ENCODE measurements at places on chromosomes 2 and 18.

DNA sequence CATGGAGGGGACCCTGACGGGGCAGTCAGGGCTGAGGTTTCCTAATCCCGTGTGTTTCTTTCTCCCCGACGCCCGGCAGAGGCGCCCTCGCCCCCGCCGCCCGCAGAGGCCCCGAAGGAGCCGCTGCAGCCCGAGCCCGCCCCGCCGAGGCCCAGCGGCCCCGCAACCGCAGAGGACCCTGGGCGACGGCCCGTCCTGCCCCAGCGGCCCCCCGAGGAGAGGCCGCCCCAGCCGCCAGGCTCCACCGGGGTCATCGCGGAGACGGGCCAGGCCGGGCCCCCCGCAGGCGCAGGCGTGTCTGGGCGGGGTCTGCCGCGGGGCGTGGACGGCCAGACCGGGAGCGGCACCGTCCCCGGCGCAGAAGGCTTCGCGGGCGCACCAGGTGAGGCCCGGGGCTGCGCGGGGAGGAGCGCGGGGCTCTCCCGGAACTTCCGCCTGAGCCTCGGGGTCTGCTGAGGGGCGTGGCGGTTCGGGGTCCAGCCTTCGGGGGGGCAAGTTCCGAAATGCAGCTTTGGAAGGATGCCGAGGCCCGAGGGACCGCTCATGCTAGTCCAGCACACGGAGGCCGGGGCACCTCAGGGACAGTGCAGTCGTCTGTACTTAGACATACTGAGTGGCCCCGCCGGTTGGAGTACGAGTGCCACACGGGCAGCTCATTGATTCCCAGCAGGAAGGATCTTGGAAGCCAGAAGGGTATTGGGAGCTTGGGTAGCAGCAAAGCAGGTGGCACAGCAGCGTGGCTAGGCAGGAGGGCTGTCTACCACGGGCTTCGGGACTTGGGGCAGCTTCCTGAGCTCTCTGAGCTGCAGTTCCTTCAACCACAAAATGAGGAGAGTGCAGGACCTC, 60.1 kb downstream of the EMILIN2 start:
- no peak for DNase-seq

DNA sequence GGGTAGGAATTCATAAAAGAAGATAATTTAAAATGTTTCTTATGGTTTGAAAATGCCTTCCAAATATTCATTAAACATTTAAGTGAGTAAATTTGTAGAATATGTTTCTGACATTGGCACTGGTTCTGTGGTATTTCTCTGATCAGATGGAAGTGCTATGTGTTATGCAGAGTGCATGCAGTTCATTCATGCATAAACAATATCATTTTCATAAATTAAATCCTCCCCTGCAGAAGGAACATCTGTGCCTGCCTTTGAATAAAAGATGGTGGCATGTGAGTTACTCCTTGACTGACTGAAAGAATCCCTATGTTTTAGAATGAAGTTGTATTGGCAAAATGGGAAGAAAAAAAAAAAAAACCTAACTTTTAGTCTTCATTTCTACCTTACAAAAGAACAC, 5.9 kb downstream of the NEUROD1 start:
- no peak for DNase-seq

GRCh38 chr2:106058469-106059137, 135.5 kb downstream of the UXS1 start:
- DNase-seq = no peak

DNA sequence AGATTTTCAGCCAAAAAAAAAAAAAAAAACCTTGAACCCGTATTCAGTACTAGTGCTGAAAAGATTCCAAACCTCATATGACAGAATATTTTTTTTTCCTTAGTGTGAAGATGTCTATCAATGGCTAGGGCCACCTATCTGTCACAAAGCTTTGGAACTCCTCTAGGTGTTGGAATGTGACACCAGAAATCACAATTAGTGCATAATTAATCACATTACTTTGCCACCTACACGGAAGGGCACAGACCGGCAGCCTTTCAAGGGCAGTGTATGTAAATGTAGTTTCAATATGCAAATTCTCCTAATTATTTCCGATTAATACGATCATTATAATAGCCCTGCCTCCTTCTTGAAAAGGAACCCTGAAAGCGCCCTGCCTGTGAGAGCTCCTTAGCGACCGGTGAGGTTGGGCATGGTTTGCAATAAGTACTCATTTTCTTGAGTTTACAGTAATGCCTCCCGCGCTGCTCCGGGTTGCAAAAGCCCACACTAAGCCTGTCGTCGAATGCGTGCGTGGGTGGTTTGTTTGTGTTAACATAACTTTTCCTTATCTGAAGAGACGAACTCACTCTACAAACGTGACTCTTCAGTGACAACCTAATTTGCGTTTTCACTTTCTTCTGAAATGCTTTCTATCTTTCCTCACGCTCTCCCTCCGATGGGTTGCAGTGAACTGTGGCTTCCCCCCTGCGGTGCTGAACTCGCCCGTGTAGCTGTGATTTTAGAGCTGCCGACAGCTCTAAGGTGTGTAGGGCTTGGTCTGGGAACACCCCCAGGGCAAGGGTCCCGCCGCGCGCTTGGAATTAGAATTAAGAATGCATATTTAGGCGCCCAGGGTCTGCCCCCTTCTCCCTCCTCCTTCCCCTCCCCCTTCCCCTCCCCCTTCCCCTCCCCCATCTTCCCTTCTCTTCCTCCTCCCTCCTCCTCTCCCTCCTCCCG, 765 bp upstream of the ID2 start:
- DNase-seq = peak; percentile 6

DNA sequence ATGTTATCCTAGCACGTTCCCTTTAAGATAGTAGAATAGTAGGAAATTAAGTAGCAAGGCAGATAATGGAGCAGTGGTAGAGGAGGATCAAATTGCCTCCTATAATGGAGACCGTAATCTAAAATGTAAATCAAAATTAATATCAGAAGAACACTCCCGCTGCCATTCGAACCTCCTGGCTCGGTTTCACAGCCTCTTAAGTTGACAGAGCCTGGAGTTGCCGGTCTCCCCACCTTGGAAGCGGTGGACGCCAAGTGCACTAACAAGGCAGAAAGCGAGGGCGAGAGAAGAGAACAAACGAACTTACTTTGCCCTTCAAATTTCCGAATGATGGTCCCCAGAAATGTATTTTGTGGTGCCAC, 450 bp downstream of the KCNH7 start:
- DNase-seq = no peak

DNA sequence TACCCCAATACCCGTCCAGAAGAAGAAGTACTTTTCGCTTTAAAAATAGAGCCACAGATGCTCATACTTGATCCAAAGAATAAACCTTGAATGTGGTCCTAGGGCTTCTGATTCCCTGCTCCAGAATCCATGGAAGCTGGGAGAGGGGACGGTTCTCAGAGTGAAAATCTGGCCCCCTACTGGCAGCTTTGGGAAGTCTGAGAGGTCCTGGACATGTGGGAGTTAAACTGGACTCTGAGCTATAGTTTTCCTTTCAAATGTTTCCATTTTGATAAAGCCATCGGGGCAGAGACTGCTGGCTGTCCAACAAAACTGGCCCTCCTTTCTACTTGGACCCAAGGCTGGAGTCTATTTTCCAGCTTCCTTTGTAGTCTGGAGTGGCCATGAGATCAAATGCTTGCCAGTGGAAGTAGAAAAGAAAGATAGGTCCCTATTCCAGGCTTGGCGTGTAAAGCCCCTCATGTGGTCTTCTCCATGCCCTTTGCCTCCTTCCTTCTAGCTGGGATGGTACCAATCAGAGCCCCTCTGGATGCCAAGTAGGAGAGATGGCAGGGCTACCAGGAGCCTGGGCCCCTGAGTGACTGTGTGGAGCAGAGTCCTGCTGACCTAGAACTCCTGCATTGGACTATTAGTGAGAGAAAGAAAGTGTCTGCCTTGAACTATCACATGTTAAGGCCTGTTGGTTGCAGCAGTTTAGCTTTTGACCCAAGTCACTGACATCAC, 37.7 kb upstream of the TBC1D8 start:
- no peak for DNase-seq

GRCh38 chr2:11344342-11344955, at the start of gene ROCK2:
Gene ROCK2, minus strand, starts transcription at chr2:11344636. Its CDS starts 500 bp downstream, at chr2:11344136.
- DNase-seq = peak; percentile 51

- no peak for DNase-seq
Measured at GRCh38 chr2:7272210-7272609, 355.0 kb downstream of the RNF144A start.

DNA sequence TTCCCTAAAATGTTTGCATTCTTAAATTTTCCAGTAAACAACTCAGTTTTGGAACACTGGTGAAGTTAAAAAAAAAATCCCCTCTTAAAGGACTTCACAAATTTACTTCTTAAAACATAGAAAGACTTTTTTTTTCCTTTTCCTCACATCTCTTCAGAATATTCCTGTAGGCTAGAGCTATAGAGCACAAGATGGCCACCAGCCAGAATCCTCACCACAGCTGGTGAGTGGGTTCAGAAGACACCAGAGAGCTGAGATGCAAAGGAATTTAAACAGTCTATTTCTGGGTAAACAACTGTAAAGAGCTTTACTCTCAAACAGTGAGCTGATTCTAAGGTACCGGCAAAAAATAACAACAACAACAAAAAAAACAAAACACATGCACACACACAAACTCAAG, 252.8 kb downstream of the LRP1B start:
- DNase-seq = no peak

DNA sequence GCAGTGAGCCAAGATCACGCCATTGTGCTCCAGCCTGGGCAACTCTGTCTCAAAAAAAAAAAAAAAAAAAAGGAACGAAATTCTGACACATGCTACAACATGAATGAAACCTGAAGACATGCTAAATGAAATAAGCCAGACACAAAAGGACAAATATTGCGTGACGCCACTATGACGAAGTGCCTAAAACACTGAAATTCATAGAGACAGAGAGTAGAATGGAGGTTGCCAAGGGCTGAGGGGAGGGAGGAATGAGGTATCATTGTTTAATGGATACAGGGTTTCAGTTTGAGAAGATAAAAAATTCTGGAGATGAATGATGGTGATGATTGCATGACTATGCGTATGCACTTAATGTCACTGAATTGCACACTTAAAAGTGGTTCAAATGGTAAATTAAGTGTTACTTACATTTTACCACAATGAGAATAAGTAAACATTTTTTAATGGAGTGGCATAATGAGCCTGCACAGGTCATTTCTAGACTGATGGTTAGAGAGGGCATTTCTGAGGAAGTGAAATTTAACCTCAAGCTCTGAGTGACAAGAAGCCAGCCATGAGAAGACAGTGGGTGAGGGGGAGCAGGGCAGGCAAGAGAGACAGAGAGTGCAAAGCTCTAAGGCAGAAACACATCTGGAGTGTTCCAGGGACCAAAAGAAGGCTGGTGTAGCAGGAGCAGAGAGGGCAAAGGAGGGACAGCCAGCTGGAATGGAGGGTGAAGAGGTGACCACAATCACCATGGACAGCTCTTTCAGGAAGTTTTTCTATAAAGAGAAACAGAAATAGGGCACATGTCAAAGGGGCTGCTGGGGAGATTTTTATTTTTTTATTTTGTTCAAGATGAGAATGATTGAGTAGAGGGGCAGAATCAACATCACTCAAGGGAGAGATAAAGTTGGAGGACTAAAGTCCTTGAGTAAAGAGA, 20.6 kb upstream of the EXOC6B start:
- DNase-seq = no peak

DNA sequence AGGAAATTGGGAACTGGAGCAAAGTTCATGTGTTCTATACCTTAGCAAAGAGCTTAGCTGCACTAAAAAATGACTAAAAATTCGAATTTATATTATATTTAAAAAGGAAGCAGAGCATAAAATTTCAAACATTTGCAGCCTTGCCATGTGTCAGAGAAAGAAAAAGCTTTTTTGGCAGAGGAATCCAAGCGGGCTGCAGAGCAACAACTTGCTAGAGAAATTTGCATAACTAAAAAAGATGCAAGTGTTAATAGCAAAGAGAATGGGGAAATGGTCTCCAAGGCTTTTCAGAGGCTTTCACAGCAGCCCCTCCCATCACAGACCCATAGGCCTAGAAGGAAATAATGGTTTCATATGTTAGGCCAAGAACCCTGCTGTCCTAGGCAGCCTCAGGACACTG, 1315.9 kb downstream of the DSC3 start:
- no peak for DNase-seq

GRCh38 chr2:28049416-28049815, 158.9 kb downstream of the BABAM2 start:
- no peak for DNase-seq

GRCh38 chr2:100408104-100408503, 9.4 kb downstream of the CHST10 start:
- no peak for DNase-seq

DNA sequence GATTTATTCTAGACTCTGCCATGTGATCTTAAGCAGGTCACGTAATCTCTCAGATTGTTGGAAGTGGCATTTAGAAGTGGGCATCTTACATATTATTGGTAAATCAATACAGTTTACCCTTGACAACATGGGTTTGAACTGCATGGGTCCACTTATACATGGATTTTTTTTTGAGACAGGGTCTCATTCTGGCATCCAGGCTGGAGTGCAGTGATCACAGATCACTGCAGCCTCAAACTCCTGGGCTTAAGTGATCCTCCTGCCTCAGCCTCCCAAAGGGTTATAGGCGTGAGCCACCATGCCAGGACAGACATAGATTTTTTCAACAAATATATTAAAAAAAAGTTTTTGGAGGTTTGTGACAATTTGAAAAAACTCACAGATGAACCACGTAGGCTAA, 144.7 kb downstream of the OTX1 start:
- DNase-seq = no peak

DNA sequence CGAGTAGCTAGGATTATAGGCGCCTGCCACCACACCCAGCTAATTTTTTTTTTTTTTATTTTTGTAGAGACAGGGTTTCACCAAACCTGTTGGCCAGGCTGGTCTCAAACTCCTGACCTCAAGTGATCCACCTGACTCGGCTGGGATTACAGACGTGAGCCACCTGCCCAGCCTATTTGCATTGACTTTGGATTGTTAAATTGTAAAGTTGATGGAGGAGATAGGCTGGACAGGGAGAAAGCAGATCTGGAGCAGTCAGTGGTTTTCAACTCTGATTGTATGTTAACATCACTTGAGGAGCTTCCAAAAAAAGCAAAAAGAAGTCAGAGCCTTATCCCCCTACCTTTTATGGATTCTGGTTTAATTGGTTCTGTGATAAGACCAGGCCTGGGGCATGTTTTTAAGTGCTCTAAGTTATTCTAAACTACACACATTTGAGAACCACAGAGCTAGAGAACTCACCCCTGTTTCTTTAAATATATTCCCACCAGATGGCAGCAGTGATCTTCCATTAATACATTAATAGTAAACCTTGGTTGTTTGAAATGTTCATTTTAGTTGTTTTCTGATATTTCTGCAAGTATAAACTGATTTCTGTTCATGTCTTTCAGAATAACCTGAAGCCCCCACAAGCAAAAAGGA, 7.5 kb downstream of the C2orf49 start:
- no peak for DNase-seq

GRCh38 chr2:50492477-50492851, 539.5 kb downstream of the NRXN1 start:
- DNase-seq = peak; percentile 31

Measured in NCI-H1092 (cell line).